ENCODE measurements at places on chromosomes 3 and 15. TPM values are rescaled to one million over a fixed set of nuclear protein-coding genes. Genes with fewer than 3 reads are reported as not detected.

DNA sequence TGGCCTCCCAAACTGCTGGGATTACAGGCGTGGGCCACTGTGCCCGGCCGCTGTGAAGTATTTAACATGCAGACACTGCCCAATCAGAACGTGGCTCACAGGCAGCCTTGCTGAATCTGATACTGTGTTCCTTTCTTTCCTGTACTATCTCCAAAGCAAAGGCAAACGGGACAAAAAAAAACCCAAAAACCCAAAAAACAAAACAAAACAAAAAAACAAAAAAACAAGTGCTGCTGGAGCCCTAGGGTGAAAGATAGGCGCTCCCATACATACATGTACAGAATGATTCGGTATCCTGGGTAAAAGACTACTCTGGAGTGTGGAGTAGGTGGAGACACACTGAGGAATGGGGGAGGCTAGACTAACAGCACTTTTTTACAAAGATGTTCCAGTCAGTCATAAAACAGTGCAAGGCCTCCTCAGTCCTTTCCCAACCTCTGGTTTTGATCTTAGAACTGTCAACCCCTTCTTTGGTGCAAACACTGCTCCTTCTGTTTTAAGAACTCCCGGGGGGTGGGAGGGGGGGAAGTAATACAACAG, 7.7 kb upstream of the MAP1A start:
- no peak for DNase-seq

VGLL3 gene
- 53.8 TPM for total RNA-seq

PLA2G4F gene
- not detected for total RNA-seq

FRMD4B gene
- total RNA-seq = 9.2 TPM

DNA sequence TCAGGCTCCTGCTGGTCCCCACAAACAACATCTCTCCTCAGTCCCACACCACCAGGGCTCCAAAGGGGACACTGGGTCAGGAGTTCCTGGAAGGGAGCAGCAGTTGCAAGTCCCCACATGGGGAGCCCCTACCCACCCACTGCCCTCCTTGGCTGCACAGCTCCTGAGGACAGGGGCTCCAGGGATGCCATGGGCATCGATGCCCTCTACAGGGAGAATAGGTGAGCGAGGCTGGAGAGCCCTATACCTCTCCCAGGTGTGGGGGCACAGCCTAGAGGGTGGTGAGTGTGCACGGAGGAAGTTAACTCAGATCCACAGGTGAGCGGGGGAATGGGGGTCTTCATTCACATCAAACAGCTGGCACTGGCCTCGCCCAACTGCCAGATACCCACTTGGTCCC, 141.2 kb upstream of the LINGO1 start:
- DNase-seq = no peak

GRCh38 chr15:44729408-44730127, 6.8 kb upstream of the TRIM69 start:
- peak; percentile 4 for DNase-seq

DNA sequence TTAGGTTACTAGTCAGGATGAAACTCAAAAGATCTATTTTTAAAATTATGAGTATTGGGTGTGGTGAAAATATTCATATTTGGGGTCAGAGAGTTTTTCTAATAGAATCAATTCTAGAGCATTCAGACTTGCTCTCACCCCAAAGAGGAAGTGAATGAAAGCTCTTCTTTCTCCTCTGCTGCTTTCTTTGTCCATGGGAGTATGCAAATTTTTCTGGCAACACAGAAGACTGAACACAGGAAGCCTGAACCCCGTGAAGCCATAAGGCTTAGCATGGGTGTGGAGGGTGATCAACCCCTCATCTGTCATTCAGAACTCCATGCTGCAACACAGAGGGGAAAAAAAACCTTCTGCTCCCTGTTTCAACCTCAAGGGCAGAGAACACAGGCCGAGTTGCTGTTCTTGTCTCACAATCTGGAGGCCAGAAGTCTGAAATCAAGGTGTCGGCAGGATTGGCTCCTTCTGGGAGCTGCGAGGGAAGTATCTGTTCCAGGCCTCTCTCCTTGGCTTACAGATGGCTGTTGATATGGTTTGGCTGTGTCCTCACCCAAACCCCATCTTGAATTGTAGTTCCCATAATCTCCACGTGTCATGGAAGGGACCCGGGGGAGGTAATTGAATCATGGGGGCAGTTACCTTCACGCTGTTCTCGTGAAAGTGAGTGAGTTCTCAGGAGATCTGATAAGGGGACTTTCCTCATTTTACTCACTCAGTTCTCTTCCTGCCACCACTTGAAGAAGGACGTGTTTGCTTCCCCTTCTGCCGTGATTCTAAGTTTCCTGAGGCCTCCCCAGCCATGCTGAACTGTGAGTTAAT, 33.7 kb upstream of the CD47 start:
- no peak for DNase-seq

PIGBOS1 gene
- 8.9 TPM for total RNA-seq

CGNL1 gene
- total RNA-seq = 10.2 TPM

- DNase-seq = no peak
Observed at GRCh38 chr3:71994906-71995305, 210.0 kb upstream of the PROK2 start.

- DNase-seq = no peak
Observed at GRCh38 chr15:45523166-45523460, 558 bp upstream of the SLC30A4 start.

INSYN1 gene
- 5.2 TPM for total RNA-seq

Data from astrocyte (in vitro differentiated cells and primary cell).